HFF-Myc (cell line): ENCODE measurements at places on chromosomes 3 and 15.

GRCh38 chr3:14274999-14275961 lies 96.7 kb downstream of the LSM3 start:
- DNase-seq: no peak

DNA sequence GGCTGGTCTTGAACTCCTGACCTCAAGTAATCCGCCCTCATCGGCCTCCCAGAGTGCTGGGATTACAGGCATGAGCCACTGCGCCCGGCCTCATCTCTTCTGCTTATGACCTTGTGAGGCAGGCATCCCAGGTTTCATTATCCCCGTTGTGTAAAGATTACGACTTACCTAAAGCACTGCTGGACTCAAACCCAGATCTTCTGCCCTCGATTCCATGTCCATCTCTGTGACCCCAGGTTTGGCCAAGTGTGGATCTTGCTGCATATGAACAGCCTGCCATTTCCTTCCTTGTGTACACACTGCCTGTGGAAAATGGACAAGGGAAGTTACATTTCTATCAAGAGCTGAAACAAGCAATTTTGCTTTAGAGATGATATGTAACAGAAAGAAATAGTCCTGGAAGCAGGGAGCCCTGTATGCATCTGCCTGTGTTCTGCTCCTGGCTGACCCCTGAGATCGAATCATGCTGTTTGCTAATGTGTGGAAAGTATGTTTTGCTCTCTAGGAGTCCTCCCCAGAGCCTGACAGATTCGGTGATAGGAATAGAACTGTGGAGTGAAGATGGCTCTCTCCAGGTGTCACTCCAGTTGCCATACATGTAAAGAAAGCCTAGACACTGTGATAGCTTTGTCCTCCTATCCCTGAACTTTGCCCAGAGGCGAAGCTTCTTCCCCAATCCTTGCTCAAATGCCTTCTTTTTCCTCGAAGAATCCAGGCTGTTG lies 11.8 kb upstream of the LIPC start:
- DNase-seq: no peak

- DNase-seq: no peak
Observed at GRCh38 chr3:171231361-171231760, 204.8 kb upstream of the SLC2A2 start.

GRCh38 chr15:89370978-89371227 lies 36.3 kb upstream of the POLG start:
- DNase-seq: no peak

DNA sequence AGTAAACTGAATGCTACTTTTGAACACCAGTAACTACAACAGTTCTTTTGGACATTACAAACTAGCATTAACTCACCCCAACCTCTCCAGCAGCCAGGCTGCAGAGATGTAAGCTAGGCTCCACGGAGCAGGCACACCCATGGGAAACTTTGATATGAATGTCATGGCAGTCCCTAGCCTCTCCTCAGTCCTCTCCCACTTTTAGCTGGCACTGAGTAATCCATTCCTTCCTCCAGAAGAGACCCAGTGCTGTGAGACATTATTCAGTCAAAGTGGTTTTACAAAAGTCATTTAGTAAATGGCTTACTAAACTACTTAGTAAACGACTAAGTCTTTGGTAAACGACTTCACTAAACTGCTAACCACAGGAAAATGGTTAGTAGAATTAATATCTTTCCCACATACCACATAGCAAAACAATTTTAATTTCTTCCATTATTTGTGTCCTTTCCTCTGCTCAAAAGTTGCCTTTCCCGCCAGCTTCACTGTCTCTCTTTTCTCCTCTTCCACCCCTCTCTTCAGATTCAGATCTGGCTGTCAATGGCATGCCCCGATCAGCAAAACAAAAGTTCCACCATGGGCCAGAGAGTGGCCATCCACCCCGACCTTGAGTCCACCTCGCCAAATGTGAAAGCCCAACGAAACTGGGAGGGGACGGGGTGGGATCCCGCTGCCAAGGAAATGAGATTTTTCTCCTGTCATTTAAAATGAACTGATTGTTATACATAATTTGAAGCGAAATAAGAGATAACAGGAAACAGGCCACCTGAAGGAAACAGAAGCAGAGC lies 67.5 kb upstream of the TJP1 start:
- DNase-seq: no peak

- no peak for DNase-seq
Observed at GRCh38 chr3:11549580-11550140, 94.1 kb downstream of the VGLL4 start.

GRCh38 chr15:72999586-72999985 lies 52.7 kb upstream of the NEO1 start:
- no peak for DNase-seq

- DNase-seq: no peak
Observed at GRCh38 chr3:147408188-147409100, 721 bp upstream of the ZIC1 start.

DNA sequence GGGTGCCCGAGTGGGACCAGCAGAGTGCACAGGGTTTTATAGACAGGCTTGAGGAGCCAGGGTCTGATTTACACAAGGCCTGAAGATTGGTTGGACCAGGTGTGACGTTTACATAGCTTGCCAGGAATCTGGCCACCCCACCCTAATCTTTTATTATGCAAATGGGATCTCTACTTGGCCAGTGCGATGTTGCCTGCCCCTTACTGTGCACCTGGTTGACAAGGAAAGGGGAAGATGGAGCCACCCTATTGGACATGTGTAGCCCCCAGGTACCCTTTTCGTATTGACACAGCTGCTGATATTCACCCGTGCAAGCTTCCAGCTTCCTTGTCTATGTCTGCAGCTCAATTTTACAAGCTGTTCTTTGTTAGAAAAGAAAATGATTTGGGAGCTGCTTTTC lies 132.0 kb downstream of the ARNT2 start:
- no peak for DNase-seq

- DNase-seq: no peak
Observed at GRCh38 chr3:183180110-183180783, 17.7 kb upstream of the LAMP3 start.

DNA sequence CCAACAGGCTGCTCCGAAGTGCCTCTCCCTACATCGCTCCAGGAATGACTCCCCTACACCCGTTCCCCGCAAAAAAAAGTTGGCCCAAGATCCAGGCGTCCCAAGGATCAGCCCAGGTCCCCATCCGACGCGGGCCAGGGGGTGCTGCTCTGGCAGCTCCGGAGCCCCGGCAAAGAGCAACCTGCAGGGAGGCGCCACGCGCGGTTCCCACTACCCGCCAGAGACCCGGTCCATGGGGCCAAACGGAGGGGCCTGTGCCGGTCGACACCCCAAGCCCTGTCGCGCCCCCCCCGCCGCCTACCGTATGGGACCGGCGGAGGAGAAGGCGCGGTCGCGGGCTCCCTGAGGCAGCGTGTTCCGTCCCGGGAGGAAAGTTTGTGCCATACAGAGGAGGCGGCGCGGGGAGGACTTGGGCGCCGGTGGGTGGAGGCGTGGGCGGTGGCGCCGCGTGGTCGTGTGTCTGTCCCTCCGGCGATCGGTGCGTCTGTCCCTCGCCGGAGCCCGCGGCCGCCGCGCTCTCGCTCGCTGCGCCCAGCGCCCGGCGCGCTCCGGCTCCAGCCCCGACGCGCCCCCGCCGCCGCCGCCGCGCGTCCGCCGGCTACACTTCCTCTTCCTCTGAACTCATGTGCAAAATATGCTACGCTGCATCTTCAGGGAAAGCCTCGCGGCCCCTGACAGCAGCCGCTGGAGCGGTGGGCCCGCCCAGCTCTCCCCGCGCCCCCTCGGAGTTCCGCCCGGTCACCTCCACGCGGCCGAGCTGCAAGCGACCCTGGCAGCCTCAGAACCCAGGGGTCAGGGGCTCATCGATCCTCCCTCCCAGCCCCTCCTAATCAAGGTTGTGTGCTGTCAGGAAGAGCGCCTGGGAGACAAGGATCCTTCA lies at the start of gene RFTN1:
Gene RFTN1 (minus strand): TSS at position 559 of the 880 bp plus-strand sequence. CDS start 19,830 bp downstream, outside the sequence.
- DNase-seq: no peak

DNA sequence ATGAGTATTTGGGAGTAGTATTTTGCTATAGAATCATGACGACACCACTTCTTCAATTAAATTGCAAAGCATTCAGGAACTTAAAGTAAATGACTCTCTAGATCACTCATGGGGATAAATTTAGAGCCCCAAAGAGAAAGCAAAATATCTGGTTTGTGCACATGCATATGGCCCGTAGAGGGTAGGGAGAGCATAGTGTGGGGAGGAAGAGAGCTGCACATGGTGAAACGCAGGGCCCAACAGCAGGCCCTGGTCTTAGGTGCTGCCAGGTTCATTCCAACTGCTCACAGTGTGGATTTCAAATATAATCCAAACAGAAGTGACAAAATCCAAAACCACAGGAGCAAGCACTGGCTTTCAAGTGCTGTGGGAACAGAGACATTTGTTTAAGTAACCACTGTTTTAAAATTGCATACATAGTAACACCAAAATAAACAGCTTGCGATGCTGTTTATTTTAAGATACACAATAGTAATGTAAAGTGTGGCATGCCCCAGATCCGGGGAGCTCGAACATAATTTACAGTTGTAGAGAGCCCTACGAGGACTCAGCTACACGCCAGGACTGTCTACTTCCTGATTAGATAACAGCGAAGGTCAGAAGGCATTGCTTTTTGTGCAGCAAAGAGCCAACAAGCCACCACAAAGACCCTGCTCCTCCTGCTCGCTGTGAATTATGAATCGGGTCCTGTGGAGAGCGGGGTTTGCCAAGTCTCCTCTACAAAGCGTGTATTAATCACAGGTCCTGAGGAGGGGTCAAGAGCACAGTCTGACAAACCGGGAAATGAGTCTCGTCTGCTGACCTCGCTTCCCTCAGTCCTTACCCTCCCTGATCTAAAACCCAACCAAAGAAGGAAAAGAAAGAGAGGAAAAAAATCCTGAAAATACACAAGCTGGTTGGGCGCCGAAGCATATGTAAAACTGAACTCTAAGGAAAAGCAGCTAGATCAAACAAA lies 80.6 kb downstream of the MEIS2 start:
- no peak for DNase-seq

DNA sequence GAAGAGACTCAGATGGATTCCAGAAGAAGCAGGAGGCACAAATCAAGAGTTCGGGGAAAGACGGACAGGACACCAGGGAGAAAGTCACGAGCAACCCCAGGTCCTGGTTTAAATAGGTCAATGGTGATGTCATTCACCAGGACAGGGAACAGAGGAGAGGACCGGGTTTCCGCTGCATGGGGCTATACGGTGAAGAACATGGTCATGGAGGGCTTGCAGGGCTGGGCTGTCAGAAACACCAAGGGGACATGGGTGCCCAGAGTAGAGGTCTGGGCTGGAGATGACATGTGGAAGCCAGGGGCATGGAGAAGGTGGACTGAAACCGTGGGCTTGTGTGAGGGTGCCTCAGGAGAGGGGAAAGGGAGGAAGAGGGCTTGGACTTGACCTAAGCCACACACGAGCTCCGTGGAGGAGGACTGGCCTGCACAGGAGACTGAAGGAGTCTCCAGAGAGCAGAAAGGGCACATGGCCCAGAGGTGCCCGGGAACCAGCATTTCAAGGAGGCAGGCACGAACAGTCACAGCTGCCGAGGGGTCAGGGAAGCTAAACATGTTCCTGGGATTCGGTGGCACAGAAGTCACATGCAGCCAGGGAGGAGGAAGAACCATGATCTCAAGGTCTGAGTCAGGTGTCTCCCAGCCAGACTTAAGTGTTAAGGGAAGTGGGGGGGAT lies 54.2 kb upstream of the RPL32 start:
- DNase-seq: no peak

DNA sequence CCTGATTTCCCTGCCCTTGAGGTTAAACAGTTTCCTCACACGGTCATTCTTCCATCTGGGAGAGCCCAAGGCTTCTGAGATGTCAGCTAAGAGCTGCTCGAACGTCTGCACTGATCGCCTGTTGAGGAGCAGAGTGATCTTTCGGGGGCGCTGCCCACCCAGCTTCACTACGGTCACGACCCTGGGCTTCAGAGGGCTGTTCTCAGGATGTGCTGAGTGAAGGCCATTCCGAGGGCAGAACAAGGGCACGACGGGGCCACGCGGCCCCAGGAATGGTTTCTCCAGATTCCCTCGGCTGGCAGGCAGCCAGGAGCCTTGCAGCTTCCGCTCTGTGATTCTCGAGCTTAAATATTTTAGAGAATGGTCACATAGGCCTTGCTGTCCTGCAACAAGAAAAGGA lies 25.7 kb downstream of the DCLK3 start:
- no peak for DNase-seq

- DNase-seq: peak; percentile 24
Observed at GRCh38 chr15:91302588-91303439, 202.8 kb downstream of the SV2B start.

DNA sequence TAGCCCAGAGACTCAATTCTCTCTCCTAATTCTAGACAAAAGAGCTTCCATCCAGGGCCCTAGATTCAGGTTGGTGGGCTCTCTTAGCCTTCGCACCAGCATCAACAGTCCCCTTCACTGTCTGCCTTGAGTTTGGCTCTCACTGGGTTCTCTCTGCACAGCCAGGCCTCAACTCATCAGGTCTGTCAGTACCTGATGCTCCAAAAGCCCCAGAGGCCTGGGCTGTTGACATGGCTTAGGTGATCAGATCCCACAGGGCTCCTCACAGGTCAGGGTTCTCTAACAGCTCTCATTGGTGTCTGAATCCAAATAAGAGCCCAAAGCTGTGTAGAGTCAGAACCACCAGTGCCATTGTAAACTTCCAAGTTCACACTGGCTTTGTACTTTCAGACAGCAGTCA lies 206.6 kb upstream of the PPP2R3A start:
- DNase-seq: no peak

GRCh38 chr15:62462268-62462667 lies 297.2 kb upstream of the C2CD4B start:
- DNase-seq: no peak

DNA sequence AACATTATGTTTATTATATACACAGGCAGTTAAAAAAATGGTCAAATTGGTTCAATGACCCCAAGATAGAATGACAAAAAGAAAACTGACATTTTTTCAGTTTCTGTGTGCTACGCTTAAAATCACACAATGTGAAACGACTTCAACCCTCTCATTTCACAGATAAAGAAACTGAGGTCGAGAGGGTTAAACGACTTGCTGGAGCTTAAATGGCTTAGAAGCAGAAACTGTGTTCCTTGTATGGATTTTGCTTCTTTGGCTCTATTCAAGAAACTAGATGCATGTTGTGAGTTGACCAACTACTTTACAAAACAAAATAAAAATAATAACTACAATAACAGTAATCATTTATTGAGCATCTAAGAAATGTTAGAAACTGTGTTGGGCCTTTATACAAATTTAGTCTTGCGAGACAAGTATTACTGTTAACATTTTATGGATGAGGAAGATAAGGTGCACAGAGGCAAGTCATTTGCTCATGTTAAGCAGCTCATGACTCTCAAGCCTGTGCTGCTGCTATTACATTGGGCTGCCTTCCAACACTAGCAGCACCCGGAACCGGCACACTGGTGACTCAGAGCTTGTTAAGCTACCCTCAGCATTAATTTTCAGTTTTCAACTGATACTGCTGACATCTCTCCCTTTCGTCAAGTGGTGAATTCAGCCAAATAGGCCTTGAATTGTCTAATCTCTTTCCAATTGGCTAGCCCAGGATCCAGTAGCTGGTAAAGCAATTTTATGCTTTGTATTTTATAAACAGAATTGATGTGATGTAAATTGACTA lies 487.6 kb downstream of the NAALADL2 start:
- DNase-seq: peak; percentile 82

GRCh38 chr15:29451201-29451781 lies 181.7 kb upstream of the NSMCE3 start:
- DNase-seq: no peak

- no peak for DNase-seq
Observed at GRCh38 chr3:71048948-71049347, 534.6 kb downstream of the FOXP1 start.

- DNase-seq: no peak
Observed at GRCh38 chr15:52340093-52340492, 44.5 kb upstream of the MYO5C start.
